ENCODE measurements at places on chromosomes 16 and 17.

- no peak for DNase-seq
Observed at GRCh38 chr17:38750044-38750311, 1.8 kb upstream of the PCGF2 start.

- DNase-seq = no peak
Observed at GRCh38 chr16:17658881-17659280, 188.1 kb upstream of the XYLT1 start.

GRCh38 chr16:62652441-62653120 lies 616.3 kb upstream of the CDH8 start:
- DNase-seq = no peak

GRCh38 chr17:77706938-77707337 lies 251.6 kb upstream of the TNRC6C start:
- DNase-seq = no peak

DNA sequence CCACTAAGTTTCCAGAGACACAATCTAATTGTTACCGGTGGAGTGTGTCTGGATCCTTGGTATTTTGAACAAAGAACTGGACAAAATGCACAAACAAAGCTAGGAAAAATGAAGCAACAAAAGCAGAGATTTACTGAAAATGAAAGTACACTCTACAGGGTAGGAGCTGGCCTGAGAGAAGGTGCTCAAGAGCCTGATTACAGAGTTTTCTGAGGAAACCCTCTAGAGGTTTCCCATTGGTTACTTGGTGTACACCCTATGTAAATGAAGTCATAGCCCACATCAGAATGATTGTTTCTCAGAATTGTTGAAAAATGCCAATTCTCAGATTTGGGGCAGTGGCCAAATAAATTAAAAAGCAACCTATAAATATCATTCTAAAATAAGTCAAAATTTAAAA lies 436.4 kb downstream of the KCNJ18 start:
- DNase-seq = no peak

DNA sequence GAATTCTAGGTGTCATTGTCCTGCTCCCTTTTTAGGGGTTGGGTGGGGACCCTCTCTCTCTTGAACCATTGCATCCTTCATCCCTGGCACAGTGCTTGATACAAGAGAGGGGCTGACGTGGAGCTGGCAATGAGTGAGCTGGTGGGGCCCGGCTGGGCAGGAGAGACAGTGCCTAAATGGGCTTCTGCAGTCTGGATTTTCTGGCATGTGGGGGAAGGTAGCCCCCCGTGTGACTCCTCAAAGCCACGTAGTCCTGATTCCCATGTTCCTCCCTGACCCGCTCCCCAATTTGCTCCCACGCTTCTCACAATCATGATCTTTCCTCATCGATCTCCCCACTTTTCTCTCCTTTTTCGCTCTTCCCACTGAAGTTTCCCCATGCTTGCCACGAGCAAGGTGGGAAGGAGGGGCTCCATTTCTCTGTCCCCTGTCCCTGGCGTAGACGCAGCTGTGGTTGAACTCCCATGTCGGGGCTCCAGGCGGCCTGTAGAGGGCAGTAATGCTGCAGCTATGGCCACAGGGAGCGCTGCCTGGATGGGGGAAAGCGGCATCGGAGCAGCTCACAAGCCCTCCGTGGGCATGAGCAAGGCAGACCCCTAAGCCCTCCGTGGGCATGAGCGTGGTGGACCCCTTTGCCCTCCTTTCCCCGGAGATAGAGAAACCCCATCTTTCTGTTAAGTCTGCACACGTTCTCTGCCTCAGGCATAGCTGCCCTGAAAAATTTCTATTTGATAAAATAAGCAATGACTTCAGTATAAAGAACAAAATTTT lies 47.5 kb downstream of the HAPSTR1 start:
- no peak for DNase-seq

DNA sequence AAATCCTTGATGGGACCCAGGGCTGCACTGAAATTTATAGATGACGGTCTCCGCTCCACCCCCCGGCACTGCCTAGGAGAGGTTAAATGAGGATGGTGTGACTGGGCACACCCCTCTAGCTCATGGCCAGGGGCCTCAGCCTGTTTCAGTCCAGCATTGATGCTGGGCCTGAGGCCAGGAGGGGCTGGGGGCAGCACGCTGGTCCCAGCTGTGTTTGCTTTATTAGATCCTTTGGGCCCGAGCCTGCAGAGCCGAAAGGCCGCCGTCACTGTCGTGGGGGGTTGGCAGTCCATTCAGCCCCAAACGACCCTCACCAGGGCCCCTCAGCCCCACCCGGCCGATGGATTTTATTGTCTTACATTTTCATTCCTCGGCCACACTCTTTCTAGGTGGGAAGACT lies 10.8 kb upstream of the DOK4 start:
- no peak for DNase-seq

GRCh38 chr17:46035112-46035818 lies 36.2 kb downstream of the STH start:
- DNase-seq = no peak

- DNase-seq = no peak
Observed at GRCh38 chr16:86991679-86992078, 325.5 kb downstream of the C16orf95 start.

DNA sequence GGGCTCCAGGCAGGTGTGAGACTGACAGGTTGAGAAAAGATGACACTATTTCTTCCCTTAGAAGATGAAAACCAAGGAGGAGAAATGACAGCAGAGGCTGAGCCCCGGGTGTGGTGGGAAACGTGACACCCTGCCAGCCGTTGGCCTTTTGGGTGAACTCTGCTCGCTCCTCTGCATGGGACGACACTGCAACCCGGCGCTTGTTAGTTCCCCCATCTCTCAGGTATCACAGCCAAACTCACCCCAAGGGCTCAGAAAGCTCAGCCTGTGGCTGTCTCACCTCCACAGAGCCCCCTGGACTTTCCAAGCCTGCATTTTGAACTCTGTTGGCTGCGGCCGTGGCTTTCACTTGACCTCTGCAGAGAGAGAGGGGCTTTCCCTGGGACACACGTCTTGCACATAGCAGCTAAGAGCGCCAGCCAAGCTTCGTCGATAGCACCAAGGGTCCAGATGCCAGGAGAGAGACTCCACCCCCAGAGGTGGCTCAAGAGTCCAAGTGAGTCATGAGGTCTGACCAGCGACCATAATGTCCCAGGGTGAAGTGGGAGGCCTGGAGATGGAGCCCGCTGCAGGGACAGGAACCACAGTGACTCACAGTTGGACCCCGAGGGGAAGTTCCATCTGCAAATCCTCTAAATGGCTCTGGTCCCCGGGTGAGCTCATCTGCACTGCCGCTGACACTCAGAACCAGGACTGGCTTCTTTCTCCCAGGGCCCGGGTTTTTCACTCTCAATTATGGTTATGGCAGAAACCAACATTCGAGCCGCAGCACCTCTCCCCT lies 301.9 kb downstream of the SOX9 start:
- DNase-seq = no peak

GRCh38 chr16:72291531-72291981 lies 119.6 kb upstream of the PMFBP1 start:
- no peak for DNase-seq

DNA sequence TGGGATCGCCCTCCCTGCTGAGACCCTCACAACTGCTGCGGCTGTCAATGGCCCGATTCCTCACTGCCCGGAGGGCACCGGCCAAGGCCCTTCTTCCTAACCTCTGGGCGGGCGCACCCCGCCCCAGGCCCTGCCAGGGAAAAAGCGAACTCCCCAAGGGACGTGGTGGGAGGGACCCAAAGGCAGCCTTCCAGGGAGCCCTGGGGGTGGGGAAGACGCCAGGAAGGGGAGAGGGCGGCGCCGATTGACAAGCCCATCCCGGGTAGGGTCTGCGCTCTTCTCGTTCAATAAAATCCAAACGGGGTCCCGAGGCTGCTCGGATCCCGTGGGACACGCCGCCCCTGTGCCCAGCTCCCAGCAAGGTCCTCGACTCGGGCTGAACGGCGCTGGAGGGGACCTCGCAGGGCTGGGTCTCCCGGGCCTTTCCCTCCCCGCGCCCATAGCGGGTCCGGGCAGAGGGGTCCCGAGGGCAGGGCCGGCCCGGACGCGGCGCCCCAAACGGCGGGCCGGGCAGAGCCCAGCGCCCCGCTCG lies 416 bp downstream of the KIFC3 start:
- DNase-seq = peak; percentile 49

GRCh38 chr16:10799736-10800135 lies 18.9 kb downstream of the TVP23A start:
- no peak for DNase-seq

DNA sequence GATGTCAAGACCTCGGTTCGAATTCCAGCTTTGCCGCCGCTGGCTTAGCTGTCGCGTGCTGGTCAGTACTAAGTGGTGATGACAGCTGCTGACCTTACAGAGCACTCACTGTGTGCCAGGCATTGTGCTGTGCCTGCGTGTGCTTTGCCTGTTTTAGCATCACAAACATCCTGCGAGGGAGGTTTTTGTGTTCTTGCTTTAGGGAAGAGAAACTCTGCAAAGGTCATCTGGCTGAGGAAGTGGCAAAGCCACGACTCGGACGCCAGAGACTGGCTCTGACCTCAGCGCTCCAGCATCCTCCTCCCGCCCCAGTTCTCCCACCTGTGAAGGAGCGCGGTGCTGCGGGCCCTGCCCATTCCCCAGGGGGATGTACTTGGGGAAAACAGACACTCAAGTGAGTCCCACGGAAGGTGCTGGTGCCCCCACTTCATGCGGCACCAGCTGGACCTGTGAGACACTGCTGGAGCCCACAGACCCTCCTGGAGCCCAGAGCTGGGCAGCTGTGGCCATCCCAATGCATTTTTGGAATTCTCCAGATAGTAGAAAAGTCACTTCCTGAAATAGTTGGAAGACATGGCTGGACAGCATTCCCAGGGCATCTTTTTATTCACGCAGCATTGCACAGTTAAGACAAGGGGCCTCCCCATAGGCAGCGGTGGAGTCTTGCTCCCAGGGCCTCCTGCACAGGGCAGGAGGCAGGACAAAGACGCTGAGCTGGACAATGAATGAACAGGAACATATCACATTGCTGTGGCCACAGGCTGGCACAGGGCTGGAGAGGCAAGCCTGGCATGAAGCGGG lies 20.0 kb upstream of the HERPUD1 start:
- no peak for DNase-seq

GRCh38 chr17:82967268-82968032 lies 112.0 kb upstream of the METRNL start:
- no peak for DNase-seq

- no peak for DNase-seq
Observed at GRCh38 chr16:89586853-89587252, 11.3 kb downstream of the CPNE7 start.

DNA sequence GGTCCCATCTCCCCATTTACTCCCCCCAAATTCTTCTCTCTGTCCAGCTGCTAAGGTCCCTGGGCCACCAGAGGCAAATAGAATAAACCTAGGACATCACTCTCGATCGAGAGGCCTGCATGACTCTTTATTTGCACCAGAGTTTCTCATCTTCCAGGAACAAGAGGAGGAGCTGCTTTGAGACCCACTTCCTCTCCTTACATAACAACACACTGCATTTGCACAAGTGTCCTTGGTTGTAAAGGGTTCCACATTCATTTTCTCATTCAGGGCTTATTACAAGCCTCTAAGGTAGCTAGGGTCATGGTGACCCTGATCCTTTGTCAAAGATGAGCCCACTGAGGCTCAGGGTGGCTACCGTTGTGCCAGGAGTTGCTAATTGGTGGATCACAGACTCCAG lies 38.1 kb upstream of the RHOT1 start:
- no peak for DNase-seq

- no peak for DNase-seq
Observed at GRCh38 chr16:83402160-83402814, 405.5 kb upstream of the HSBP1 start.

GRCh38 chr16:71637398-71637797 lies 11.4 kb downstream of the MARVELD3 start:
- DNase-seq = no peak

GRCh38 chr17:75769536-75769935 lies 4.5 kb upstream of the GALK1 start:
- no peak for DNase-seq

- DNase-seq = no peak
Observed at GRCh38 chr16:51359141-51359955, 208.3 kb upstream of the SALL1 start.

DNA sequence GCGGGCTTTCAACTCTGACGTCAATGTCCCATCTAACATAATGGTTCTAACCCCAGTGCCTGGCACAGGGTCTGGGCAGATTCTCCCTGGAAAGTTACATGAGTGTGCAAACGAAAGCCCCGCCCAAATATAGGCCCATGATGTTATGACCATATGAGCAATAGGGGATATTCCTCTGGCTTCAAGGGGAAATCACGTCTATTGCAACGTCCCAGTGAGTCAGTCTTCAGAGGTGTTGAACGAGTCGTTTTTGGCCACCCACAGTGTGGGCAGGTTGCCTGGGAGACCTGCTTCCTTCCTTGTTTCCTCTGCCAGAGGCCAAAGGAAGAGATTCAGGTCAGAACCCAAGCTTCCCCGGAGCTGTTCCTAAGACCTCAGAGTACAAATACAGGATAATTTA lies 30.3 kb downstream of the PIK3R5 start:
- no peak for DNase-seq

DNA sequence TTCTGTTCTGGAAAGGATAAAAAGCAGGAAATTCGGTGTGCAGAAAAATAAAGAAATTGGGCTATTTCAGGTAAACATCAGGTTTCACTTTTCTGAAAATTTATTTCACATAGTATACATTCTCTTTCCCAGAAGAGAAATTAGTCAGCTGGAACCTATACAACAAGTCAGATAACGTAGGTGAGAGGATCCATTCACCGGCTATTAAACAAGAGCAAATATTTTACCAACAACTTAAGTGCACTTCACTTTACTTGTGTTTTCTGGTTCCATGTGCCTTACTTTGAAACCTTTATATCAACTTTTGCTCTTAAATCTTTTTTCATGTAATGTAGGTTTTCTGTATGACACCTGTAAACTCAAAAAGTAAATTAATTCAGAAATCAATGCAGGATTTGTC lies 839.7 kb downstream of the CDH11 start:
- no peak for DNase-seq

DNA sequence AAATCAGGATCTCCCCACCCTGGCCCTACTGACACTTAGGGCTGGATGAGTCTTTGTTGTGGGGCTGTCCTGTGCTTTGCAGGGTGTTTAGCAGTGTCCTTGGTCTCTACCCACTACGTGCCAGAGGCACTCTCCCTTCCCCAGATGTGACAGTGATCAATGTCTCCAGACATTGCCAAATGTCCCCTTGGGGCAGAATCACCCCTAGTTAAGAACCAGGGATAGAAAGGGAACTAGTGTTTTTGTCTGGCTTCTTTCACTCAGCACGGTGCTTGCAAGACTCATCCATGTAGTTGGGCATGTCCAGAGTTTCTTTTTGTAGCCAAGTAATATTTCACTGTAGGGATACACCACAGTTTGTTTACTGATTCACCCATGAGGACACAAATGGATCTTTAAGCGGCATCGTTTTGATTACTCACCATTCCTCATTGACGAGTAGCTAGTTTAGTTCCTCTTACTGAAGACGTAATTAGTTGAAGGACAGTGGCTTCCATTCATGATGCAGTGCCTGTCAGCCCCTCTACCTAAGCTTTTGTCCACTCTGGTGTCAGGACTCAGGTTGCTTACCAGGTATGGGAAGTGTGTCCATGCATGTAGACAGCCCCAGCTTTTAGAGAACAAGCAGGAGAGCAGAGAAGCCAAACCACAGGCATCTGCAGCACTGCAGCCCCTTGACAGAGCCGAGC lies 26.0 kb upstream of the ITGB4 start:
- no peak for DNase-seq

GRCh38 chr17:3635474-3636153 lies 436 bp downstream of the SHPK start:
- peak; percentile 32 for DNase-seq

Data from NCI-H526 (cell line).